Tibial artery (tissue), 4 donors: ENCODE measurements at places on chromosomes 3 and 15.

- DNase-seq = no peak
Measured at GRCh38 chr15:22229990-22230819, 149.9 kb downstream of the OR4M2 start.

- DNase-seq = no peak
Measured at GRCh38 chr3:81651139-81651538, 110.3 kb downstream of the GBE1 start.

GRCh38 chr3:117201901-117202774 is 492.6 kb downstream of the TUSC7 start:
- no peak for DNase-seq

DNA sequence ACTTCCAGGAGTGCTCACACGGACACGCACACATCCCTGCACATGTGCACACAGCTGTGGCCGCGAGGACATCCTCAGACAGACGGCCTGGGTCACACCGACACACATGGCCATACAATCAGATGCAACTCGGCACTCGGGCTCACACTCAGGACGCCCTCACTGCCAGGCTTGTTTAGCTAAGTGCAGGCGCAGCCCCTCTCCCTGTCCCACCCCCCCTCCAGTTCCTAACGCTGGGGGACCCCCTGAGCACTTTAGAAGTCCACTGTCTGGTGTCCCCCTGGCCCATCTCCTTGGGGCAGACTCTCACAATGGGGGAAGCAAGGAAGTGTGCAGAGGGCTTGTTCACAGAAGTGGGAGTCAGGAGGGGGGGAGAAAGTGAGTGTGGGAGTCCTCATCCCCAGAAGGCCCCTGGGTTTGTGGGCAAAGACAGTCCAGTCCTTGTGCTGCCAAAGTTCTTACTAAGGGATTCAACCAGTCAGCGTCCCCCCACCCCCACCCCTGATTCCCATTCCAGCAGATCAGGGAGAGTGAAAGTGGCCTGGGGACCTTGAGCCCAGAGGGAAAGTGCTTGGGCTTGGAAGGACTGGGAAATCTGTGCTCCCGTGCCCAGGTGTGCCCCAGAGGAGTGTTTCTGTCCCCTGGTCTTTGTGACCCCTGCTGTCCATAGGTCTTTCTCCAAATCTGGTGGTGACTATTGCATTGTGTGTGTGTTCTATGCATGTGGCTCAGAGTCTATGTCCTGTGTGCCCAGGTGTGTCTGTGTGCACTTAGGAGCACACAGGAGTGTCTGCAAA is 767 bp upstream of the GATA2 start:
- peak; percentile 51 for DNase-seq

- no peak for DNase-seq
Measured at GRCh38 chr3:100317912-100318311, 16.6 kb upstream of the NIT2 start.
